Dorsolateral prefrontal cortex (tissue), 122 donors: ENCODE measurements at places on chromosomes 5 and 9.

GRCh38 chr5:38241655-38242054, 16.7 kb upstream of the EGFLAM start:
- DNase-seq: no peak

GRCh38 chr9:36018891-36019720, 17.6 kb upstream of the RECK start:
- DNase-seq: no peak

DNA sequence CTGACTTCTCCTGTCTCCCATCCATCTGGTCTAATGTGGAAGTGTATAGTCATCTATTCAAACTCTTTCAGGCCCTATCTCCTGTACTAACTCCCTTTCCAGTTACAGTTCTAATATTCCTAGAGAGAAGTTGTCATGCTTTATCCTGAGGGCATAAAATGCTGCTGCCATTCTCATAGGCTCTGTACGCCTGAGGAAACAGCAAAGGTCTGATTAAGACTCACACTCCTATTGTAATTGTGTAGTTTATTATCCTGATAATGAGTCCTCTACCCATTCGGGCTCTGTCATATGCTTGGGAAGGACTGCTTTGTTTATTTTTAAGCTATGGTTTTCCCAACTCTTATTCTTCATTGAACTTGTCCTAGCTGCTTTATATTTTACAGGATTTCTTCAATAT, 290.4 kb downstream of the TMEM38B start:
- no peak for DNase-seq

DNA sequence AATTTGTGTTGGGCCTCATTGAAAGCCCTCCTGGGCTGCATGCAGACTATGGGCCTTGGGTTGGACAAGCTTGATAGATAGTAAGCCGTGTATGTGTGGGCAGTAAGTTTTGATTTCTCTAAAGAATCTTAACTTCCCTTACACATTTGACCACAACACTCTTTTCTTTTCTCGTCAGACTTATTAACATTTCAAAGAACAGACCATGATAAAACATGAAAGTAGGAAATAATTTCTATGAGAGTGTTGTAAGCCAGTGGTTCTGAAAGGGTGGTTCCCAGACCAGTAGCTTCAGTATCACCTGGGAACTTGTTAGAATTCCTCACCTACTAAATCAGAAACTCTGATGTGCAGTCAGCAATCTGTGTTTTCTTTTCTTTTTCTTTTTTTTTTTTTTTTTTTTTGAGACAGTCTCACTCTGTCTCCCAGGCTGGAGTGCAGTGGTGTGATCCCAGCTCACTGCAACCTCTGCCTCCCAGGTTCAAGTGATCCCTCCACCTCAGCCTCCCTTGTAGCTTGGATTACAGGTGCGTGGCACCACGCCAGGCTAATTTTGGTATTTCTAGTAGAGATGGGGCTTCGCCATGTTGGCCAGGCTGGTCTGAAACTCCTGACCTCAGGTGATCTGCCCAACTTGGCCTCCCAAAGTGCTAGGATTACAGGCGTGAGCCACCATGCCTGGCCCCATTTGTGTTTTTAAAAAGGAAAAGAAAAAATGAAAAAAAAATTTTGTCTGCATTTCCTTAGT, 20.0 kb upstream of the GCNT1 start:
- DNase-seq: no peak

- DNase-seq: no peak
These were observed 37.5 kb downstream of the SPOCK1 start for GRCh38 chr5:137461391-137462264.

GRCh38 chr5:113606298-113607134, 93.0 kb downstream of the YTHDC2 start:
- no peak for DNase-seq

- no peak for DNase-seq
These were observed 256.1 kb upstream of the SMARCA2 start for GRCh38 chr9:1759009-1759408.
